ENCODE measurements at places on chromosomes 6 and 20. TPM values are rescaled to one million over a fixed set of nuclear protein-coding genes. Genes with fewer than 3 reads are reported as not detected.

The CAP2 gene
- 10.5 TPM for total RNA-seq

The YTHDF1 gene
- total RNA-seq: 47.1 TPM

The PNPLA1 gene
- total RNA-seq: not detected

The MYB gene
- total RNA-seq: 0.83 TPM

The MAFB gene
- 0.15 TPM for total RNA-seq

The SKIC2 gene
- 21.3 TPM for total RNA-seq

The NRSN1 gene
- total RNA-seq: not detected

The FAM217A gene
- not detected for total RNA-seq

The ZCCHC3 gene
- 21.2 TPM for total RNA-seq

The GGTLC1 gene
- total RNA-seq: not detected

The LGSN gene
- 2.0 TPM for total RNA-seq

The GCNT2 gene
- total RNA-seq: 6.0 TPM

The VSX1 gene
- total RNA-seq: 0.99 TPM

The BPIFB1 gene
- 0.06 TPM for total RNA-seq

The POU5F1 gene
- total RNA-seq: 10.8 TPM

The RBBP8NL gene
- 1.3 TPM for total RNA-seq

The HSPA1L gene
- 2.0 TPM for total RNA-seq

The RBPJL gene
- not detected for total RNA-seq

The PLAGL1 gene
- total RNA-seq: 8.3 TPM

The HLA-G gene
- not detected for total RNA-seq

The NNAT gene
- not detected for total RNA-seq

The MAS1 gene
- not detected for total RNA-seq

The BPI gene
- total RNA-seq: not detected

The HDGFL1 gene
- total RNA-seq: not detected

The GNMT gene
- 0.13 TPM for total RNA-seq

The SLC17A2 gene
- total RNA-seq: not detected

The TMEM63B gene
- 13.6 TPM for total RNA-seq

The SYNDIG1 gene
- total RNA-seq: 1.6 TPM

The OPRM1 gene
- total RNA-seq: not detected

The COQ3 gene
- 10.1 TPM for total RNA-seq

The C2 gene
- total RNA-seq: 0.46 TPM

The ENPP5 gene
- not detected for total RNA-seq

The SLC29A1 gene
- 49.9 TPM for total RNA-seq

The LTB gene
- total RNA-seq: 0.33 TPM

The FABP7 gene
- not detected for total RNA-seq

The TCP11 gene
- not detected for total RNA-seq

The ULBP3 gene
- total RNA-seq: 3.3 TPM

The MUCL3 gene
- 0.14 TPM for total RNA-seq

The SLC22A7 gene
- not detected for total RNA-seq

The ALDH8A1 gene
- 0.10 TPM for total RNA-seq

The HLA-DPA1 gene
- 0.25 TPM for total RNA-seq

The TCF15 gene
- not detected for total RNA-seq
